ENCODE measurements at places on chromosomes 5 and 9.
A peak's percentile ranks its signal among the peaks of the same experiment; 100 is the strongest.

DNA sequence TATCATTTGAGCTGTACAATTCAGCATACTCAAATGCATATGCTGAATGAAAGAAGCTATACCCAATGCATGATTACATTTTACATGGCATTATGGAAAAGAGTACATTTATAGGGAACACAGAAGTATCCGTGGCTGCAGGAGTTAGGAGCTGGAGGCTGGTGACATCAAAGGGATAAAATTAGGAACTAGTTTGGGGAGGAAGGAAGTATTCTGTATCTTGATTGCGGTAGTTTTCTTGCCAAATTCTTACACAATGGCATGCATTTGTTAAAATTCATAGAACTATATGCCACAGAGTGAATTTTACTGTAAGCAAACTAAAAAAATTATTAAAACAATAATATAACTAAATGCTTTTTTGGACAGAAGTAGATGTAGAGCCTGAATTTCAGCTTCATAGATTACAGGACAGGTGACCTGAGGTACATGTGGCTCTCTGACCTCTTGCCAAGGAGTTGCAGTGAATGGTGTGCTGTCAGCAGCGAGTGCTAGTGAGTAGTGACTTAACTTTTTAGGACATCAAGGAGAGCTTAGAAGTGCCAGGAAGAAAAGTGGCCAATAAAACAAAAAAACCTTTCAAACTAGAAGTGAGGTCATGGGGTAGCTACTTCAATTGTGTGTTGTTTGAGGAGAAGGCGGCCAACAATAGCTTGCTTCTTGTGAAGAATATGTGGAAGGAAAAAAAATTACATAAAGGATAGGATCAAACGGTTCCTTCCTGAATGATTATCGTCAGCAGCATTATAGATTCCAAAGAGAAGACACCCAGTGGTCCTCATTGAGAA lies 514.9 kb upstream of the CLINT1 start:
- DNase-seq, result no peak

- DNase-seq, result no peak
These were observed 53.0 kb downstream of the NEURL1B start for GRCh38 chr5:172694061-172694460.

GRCh38 chr5:131196331-131196730 lies 25.6 kb downstream of the LYRM7 start:
- no peak for DNase-seq

DNA sequence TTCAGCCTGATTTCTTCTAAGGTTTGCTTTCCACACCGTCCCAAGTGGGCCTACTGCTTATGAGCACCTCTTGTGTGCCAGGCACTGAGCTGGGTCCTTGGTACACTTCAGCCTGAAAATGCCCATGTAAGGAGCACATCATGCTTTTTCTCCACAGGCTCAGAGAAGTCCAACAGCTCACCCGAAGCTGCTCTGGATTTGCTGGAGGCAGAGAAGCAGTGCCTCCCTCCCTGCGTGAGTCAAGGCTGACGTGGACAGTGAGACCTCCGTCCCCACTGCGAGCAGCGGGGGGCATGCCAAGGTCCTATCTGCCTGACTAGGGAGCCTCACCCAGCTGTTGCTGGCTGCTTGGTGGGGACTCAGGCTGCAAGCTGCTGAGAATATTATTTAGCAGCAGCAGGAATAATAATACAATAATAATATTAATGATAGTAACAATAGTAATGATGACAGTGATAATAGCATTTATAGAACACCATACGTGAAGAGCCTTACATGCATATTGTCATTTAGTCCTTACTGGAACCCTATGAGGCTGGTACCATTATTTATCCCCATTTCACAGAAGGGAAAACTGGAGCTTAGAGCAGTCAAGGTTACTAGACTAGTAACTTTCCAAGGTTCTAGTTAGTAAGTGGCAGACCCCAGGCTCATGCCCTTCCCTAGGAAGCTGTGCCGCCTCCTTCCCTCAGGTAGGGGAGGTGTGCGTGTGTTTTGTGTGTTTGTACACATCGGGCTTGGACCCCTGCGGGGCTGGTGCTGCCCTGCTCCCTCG lies 194.8 kb downstream of the HSPA4 start:
- DNase-seq, result no peak

DNA sequence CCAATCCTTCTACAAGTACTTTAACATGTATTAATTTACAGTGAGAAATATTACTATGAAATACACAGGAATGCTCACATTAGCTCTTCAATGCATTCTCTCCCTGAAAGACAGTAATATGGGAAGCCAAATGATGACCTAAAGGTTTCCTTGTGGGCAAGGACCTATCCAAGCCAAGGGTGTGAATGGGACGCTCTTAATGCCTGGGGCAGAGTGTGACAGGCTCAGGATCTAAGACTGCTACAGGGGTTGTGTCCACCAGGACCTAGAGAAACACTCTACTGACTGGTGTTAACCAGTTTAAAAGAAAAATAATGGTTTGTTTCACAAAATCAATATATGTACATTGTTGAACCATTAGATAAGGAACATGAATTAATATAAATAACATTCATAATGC lies 158.7 kb downstream of the FGF1 start:
- DNase-seq, result no peak

DNA sequence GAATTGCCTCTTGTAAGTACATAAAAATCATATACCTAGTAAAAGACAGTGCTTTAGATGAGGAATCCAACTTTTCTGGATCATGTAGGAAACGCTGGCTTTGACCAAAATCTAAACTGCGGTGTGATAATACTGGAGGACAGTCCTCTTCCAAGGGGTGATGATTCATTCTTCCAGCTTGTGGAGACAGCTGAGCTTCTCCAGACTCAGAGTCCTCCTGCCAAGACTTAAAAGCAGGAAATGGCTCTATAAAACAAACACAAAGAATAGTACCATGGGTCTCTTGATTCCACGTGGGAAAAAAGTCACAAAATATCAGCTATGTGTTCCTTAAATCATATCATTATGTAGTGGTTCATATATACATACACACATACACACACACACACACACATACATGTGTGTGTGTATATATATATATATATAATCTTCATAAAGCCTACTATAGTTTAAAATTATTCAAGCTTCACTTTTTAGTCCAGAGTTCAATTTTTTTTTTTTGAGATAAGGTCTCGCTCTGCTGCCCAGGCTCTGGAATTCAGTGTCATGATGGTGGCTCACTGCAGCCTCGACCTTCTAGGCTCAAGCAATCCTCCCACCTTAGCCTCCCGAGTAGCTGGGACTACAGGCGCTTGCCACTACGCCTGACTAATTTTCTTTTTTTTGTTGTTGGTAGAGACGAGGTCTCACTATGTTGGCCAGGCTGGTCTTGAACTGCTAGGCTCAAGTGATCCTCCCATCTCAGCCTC lies 65.0 kb downstream of the PKD2L2 start:
- no peak for DNase-seq

DNA sequence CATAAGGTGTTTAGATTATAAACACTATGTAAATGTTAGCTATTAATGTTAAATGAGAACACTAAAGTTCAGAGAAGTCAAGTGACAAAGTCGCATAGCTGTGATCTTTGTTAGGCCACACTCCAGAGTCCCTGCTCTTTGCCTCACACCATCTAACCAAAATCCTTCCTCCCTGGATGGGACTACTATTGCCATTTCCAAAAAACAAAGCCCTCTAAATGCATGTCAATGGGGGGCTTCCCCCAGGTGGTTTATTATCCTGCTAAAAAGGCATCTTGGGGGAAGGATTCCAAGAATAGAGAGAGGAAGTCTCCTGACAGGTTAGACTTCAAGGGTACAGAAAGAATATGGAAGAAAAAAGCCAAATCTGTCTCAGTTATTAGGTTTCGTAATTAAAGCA lies 10.4 kb downstream of the NR6A1 start:
- no peak for DNase-seq

- DNase-seq, result no peak
These were observed 12.2 kb upstream of the CLINT1 start for GRCh38 chr5:157870837-157871834.

DNA sequence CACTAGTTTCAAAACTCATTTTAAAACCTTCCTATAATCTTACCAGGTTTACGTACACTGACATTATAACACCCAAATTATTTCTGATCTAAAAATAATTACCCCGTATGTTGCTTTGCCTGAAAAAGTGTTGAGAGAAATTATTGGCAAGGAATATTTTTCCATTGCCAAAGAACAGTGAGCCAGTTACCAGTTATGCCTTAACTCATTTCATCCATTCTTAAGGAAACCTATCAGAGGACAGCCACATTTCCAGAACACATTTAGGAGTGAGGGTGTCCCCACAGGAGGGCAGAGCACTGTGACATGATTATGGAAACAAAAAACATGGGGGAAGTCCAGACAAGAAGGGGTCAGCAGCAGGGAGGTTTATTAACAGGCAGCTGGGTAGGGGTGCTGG lies 52.2 kb downstream of the GABBR2 start:
- no peak for DNase-seq

- DNase-seq, result no peak
These were observed 56.9 kb downstream of the GPR107 start for GRCh38 chr9:130110596-130111021.

GRCh38 chr9:116661037-116661954 lies 25.8 kb upstream of the TRIM32 start:
- DNase-seq, result no peak

DNA sequence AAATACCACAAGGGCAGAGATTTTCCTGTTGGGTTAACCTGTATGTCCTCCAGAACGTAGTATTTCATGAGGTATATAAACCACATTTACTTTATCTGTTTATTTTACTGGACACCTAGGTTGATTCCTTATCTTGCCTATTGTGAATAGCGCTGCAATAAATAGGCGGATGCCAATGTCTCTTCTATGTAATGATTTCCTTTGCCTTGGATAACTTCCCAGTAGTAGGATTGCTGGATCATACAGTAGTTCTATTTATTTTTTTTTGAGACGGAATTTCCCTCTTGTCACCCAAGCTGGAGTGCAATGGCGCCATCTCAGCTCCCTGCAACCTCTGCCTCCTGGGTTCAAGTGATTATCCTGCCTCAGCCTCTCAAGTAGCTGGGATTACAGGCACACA lies 15.6 kb upstream of the TUT7 start:
- DNase-seq, result no peak

GRCh38 chr9:95746408-95747180 lies 128.9 kb upstream of the ERCC6L2 start:
- no peak for DNase-seq

GRCh38 chr5:151463137-151464029 lies 16.0 kb downstream of the SLC36A1 start:
- no peak for DNase-seq

GRCh38 chr5:54217826-54218503 lies 92.4 kb downstream of the ARL15 start:
- DNase-seq, result no peak

DNA sequence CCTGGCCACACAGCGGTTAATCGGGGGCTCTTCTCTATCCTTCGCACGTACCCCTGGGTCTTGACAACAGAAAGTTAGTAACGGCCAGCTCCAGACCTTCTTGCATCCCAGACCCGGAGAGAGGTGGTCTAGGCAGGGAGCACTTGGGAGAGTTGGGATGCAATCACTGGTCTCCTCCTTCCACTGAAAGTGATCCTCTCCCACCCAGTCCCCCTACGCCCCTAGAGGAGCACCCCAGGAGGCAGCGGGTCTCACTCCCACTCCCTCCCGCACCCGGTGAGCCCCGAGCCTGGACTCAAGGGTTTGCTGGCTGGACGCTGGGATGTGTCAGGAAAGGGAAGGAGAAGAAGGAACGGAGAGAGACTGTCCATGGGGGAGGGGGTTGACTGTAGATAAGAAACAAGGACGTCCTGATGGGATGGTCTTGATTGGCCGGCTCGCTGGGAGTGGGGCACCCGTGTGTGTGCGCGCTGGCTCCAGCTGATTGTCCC lies 2.0 kb downstream of the RORB start:
- DNase-seq, result no peak

DNA sequence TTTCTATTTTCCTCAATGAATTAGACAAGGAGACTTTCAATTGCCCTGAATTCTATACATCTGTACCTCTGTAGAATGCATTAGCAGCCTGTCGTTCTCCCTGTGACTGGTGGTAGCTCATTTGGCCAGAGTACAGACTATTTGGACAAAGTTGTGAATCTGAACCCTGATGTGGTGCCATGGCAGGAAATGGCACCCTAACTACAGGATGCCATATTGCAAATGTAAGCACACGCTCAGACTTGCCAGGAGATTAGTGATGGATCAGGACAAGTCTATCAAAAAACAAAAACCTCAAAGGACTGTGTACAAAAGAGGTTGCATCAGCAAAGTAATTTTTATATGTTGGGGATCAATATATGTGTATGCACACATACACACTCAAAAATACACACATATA lies 58.3 kb downstream of the SVEP1 start:
- no peak for DNase-seq

GRCh38 chr5:73974871-73975360 lies 348.9 kb downstream of the ARHGEF28 start:
- no peak for DNase-seq

- no peak for DNase-seq
These were observed 123.1 kb upstream of the PAPPA start for GRCh38 chr9:116030517-116030916.

GRCh38 chr5:106661866-106662265 lies 1008.9 kb downstream of the EFNA5 start:
- DNase-seq, result no peak

DNA sequence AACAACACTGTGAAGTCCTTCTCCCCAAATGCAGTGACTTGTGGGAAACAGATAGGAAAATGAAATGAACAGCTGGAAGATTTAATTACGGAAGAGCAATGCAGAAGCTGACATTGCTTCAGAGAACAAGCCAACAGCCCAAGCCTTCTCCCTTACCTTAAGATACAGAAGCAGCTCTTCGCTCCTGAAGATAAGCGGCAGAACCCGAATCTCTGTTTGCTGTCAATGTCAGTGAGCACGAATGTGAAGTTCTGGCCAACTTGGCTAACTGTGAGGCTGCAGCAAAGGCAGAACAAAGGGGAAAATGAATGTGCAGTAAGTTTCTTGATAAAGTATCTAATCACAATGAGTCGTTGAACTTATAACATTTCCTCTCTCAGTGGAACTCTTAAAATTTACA lies 172.4 kb downstream of the DENND1A start:
- no peak for DNase-seq

GRCh38 chr5:127898551-127899213 lies 184.9 kb upstream of the SLC12A2 start:
- DNase-seq, result peak; percentile 5

GRCh38 chr5:158796812-158797497 lies 302.8 kb downstream of the EBF1 start:
- DNase-seq, result no peak

DNA sequence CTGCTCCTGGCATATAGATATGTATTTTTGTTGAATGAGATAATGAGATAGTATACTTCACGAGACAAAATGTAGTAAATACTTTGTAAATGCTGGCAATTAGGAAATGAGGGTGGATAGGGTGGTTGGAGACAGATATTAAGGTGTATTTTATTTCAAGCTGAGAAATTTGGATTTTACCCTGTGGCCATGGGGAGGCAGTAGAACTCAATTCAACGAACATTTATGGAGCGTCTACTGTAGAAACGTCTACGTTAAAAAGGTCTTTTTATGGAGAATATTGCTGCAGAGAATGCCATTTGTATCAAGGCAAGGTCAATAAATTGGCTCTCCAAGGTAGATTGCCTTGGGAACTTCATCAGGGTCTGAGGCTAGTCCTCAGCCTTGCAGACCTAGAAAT lies 21.5 kb upstream of the RALGPS1 start:
- DNase-seq, result no peak
